Foreskin melanocyte (primary cell): ENCODE measurements at places on chromosomes 12 and 14.

GRCh38 chr12:115926037-115926670 is 351.3 kb downstream of the MED13L start:
- no peak for DNase-seq

GRCh38 chr12:48788854-48789775 is at the start of gene ADCY6:
Gene ADCY6, minus strand, starts transcription at chr12:48789089. Its CDS starts 5,655 bp downstream, at chr12:48783434.
- DNase-seq, result no peak

GRCh38 chr14:93984070-93984469 is 7.7 kb upstream of the ASB2 start:
- DNase-seq, result no peak

GRCh38 chr12:132783917-132784531 is 22.4 kb upstream of the ANKLE2 start:
- DNase-seq, result peak; percentile 96

DNA sequence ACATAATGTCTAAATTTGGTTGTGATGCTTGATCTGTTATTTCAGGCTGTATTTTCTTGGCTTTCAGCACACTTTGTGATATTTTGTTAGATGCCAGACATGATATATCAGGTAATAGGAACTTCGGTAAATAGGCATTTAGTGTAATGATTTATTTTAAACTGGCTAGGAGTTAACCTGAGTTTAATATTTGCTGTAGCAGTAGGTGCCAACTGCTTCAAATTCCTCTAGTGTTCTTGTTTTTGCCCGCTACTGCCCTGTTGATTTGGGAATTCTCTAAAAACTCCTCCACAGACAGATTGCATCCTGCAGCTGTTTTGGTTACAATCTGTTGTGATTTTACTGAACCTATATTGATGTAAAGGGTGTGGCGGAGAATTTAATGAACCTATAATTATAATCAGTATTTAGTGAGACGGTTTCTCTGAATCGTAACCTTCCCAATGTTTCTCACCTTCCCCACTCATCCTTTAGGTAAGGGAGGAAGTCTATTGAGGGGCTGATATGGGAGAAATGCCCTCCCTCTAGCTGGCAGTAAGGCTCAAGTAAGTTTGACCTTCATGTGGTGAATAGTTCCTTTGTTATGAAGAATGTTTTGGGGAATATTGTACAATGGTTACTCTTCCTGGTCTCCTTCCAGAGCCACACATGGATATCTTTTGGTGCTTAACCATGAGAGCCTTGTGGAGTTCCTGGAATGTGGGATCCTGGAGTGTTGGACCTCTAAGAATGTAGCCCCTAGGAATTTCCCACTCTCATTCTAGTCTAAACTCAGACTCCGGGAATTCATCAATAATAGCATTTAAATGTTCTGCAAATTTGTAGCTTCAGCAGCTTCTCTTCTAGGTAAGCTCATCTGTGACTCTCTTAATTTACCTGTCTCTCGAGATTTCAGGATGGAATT is 634.1 kb downstream of the FSCB start:
- peak; percentile 27 for DNase-seq

- DNase-seq, result no peak
Observed at GRCh38 chr14:86798330-86798729, 1194.7 kb downstream of the GALC start.

GRCh38 chr12:38424436-38424835 is 107.9 kb downstream of the ALG10B start:
- DNase-seq, result no peak

- DNase-seq, result no peak
Observed at GRCh38 chr12:67241482-67241881, 27.7 kb upstream of the CAND1 start.

DNA sequence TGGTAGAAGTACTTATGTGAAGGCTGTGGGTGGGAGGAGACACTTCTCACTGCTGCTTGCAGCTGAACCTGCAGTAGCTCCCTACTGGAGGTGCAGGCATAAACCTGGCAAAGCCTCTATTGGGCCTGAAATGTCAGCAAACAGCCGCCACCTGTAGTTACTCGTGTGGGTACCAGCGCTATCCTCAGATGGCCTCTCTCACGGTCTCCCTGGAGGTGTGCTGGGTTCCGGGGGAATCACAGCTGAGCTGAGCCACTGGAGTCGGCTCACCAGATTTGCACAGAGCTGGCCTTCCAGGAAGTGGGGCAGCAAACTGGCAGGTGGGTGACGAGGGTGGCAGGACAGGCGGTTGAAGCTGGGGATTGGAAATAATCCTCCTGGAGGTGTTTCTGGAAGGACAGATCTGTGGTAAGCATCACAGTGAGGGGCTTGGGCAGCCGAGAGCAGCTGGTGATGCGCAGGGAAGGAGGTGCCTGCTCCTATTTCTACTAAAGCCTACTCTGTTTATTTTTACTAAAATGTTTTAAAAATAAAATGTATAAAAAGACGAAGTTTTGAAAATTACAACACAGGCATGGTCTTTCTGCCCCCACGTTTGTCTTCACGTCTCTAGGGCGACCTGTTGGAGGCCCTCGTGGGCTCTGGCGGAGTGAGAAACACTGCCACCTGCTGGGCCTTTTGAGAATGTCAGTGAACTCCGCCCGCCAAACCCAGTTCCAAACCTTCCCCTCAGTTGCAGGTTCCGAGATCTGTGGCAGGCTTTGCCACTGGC is 67.8 kb upstream of the PLEKHG3 start:
- peak; percentile 49 for DNase-seq

DNA sequence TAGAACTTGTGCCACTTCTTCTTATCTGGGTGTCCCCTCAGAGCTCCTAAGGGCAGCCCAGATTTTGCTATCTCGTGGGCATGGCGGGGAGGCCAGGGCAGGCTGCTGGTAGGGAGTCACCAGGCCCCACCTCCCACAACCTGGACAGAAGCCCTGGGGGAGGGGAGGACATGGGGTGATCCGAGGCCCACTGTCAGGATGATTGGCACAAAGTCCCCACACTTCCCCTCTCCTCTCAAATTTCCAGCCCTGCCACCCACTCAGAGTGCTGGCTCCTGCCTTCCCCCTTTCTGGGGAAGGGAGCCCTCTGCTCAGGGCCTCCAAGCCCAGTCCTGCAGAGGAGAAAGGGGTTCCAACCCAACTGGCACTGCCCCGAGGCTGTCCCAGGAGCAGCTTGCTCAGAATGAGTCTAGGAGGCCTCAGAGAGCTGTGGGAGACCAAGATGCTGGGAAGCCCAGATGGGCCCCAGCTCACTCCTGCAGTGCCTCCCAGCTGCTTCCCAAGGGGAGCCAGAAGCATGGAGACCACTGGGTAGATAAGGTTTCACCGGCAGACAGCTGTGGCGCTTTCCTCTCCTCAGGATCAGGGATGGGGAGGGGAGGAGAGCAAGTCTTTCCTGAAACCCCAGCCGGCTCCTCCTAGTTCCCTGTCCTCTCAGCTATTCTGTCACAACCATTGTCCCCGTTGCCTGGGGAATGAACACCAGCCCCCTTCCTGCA is 82.8 kb downstream of the B4GALNT3 start:
- DNase-seq, result no peak

DNA sequence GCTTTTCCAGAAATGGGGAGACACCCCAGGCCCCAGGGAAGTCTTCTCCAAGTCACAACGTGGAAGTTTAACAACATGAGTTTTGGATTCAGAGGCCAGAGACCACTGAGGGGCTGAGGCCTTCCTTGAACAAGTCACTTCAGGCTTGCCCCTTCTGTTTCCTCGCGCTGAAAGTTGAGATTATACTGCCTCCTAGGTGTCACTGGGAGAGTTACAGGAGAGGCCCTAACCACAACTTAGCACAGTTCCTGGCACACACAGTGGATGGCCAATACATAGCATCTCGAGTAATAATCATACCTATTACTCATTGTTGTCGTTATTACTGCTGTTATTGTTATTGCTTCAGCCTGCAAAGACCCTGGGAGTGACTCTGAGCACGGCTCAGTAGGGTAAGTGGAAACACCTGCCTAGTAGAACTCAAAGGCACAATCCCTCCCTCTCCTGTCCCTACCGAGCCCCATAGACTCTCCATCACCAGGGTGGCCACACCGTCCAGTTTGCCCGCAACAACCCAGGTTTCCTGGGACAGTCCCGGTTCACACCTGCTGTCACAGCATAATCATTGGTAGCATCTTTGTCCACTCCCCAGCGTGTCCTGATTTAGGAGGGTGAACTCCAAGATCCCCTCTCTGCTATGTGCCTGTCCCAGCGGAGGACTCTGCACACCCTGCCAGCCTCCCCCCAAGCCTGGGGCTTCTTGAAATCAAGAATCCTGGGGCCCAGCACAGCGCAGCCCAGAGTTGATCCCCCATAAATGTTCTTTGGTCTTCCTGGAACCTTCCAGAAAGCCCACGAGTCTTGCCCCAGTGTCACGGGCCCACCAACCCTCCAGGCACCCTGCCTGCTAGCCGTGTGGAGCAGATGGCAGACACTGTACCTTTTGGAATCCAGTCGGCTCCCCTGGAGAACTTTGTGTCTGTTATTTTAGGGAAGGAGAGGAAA is 85.0 kb downstream of the SYNE3 start:
- DNase-seq, result peak; percentile 24

GRCh38 chr14:104438166-104438887 is 141.2 kb upstream of the C14orf180 start:
- DNase-seq, result no peak

DNA sequence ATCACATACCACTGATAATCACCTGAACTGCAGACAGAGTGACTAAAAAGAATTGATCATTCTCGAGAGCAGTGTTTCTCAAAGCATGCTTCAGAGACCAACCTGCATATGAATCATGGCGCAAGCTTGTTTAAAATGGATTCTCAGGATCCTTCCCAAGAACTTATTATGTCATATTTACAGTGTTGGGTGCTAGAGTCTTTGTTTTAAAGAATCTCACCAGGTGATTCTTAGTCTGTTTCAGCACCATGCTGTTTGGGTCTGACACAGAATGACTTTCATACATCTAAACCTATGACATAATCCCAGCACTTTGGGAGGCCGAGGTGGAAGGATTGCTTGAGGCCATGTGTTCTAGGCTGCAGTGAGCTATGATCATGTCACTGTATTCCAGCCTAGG is 31.3 kb upstream of the SSPN start:
- no peak for DNase-seq

DNA sequence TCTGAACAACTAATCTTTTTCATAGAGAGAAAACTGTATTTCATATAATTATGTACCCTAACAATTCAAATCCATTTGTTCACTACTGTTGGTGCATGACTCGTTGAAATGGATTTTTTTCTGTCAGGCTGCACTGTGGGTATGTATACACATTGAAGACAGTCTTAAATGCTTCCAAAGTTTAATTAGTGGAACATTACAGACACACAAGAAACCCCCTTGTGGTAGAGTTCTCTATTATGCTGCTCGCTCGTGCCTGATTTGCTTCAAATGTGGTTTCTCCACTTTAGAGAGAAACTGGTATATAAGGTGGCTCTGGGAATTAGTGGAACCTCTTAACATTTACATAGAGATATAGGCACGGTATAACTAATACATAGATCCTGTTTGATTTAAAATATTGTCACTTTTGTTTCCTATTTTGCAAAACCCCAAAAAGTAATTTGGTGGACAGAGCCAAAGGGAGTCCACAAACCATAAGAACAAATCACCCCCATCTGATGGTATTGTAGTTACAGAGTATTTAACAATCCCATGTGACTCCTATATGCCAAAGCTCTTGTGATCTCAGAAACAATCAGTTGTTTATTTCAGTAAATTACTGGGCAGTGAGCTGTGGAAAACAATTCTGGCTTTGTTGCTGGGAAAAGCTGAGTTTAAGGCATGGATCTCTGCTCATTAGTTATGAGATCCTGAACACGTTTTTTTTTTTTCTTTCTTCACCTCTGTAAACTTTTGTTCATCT is 159.5 kb downstream of the BRMS1L start:
- DNase-seq, result peak; percentile 97

DNA sequence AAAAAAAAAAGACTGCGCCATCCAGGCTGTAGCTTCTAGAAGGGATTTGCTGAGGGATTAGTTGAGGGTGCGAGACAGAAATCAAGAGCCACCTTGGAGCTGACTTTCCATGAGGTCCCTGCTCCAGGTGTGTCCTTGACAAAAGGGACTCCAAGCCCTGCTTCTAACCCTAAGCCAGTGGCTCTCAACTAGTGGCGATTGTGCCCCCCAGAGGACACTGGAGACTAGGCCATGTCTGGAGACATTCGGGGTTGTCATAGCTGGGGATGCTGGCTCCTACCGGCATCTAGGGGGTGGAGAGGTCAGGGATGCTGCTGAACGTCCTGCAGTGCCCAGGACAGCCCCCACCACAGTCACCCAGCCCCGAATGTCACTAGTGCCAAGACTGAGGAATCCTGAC is 40.6 kb downstream of the SPRING1 start:
- DNase-seq, result no peak
